ENCODE measurements at places on chromosomes 12 and 14.

GRCh38 chr14:60166142-60166541, 944 bp upstream of the DHRS7 start:
- DNase-seq = no peak

GRCh38 chr14:34498684-34499412, 36.8 kb upstream of the SPTSSA start:
- no peak for DNase-seq

DNA sequence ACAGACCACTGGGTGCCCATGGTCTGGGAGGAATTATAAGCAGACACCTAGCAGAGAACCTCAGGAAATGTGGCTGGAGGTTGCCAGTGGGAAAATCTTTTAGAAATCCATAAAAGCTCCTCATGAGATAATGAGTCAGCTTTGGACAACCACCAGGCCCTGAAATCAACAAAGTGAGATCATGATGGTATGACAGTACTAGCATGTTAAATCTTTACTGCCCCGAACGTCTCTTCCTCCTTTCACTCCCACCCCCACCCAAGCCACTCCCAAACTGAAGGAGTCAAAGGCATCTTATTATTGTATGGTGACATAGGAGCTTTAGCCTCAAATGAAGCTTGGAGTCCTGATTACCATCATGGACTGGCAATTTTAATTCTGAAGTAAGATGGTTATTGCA, 240.0 kb downstream of the DIO2 start:
- peak; percentile 2 for DNase-seq

DNA sequence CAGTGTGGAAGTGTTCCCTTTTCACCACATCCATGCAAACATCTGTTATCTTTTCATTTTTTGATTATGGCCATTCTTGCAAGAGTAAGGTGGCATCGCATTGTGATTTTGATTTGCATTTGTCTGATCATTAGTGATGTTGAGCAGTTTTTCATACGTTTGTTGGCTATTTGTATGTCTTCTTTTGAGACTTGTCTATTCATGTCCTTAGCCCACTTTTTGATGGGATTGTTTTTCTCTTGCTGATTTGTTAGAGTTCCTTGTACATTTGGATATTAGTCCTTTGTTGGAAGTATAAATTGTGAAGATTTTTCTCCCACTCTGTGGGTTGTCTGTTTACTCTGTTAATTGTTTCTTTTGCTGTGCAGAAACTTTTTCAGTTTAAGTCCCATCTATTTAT, 244.5 kb upstream of the PRICKLE1 start:
- DNase-seq = no peak

- DNase-seq = no peak
These were observed 64.9 kb downstream of the STXBP6 start for GRCh38 chr14:24984846-24985589.

DNA sequence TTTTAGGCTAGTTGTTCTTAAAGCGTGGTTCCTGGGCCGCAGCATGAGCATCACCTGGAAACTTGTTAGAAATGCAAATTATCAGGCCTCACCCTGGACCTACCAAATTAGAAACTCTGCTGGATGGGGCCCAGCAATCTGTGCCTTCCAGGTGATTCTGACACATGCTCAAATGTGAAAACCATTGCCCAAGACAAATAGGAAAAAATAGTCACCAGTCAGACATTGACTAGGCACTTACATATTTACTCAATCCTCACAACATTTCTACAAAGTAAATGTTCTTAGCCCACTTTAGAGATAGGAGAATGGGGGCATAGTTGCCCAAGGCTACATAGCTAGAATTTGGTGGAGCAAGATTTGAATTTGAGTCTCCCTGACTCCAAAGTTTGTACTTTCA, 3.3 kb downstream of the CELA1 start:
- no peak for DNase-seq
